Iris pigment epithelial cell (primary cell): ENCODE measurements at places on chromosomes 1 and 21.

DNA sequence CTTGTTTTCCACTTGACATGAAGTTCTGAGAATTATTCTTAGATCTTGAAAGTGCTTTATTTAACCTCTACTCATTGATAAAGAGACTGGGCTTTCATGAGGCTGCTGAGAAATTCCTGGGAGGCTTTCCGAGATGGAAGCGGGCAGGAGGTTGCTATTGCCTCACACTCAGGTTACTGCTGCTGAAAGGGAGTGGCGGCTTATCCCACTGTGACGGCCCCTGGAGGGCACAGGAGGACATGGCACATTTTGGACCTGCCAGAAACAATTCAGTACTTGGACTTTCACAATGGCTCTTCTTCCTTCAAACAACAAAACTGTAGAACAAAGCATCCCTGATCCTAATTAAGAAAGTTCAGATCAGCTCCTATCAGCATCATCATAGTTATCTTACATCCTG lies 16.2 kb upstream of the MARK1 start:
- DNase-seq: no peak

DNA sequence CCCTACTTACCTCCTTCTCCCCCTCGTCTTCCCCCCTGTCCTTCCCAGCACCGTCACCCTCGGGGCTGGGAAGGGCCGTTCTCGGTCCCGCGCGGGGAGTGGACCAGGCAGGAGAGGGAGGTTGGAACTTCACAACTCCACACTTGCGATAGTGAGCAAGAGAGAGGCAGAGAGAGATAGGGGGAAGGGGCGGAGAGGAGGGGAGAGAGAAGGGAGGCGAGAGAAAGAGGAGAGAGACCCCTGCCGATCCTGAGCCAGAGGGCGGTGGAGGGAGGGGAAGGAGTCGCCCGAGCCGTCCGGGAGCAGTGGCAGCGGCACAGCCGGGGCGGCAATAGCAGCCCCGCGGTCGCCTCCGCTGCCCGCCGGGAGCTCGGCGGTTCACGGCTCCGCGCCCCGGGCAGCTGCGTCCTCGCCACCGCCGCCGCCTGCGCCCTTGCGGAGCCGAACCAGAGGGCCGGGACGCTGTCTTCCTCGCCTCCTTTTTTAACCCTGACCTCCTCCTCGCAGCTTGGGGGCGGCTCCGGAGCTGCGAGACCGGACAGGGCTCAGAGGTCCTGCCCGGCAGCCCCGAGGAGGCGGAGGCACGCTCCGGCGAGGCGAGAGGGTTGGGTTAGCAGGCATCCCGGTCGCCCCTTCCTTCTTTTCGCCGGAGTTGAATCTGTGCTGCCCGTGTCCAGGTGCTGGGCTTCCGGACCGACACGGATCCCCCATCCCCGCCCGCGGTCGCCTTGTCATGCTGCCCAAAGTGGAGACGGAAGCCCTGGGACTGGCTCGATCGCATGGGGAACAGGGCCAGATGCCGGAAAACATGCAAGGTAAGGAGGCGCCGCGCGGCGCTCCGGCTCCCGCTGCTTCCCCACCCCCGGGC lies 11.7 kb downstream of the NR5A2 start:
- peak; percentile 52 for DNase-seq

- peak; percentile 21 for DNase-seq
Measured at GRCh38 chr21:35611708-35612132, 448.6 kb downstream of the SETD4 start.

GRCh38 chr1:13663969-13664368 lies 36.0 kb upstream of the PRDM2 start:
- DNase-seq: no peak

GRCh38 chr1:26887125-26887524 lies 3.0 kb downstream of the GPN2 start:
- peak; percentile 57 for DNase-seq

- DNase-seq: no peak
Measured at GRCh38 chr1:212353181-212353580, 61.5 kb downstream of the PACC1 start.

- DNase-seq: no peak
Measured at GRCh38 chr1:205664399-205665017, 15.8 kb downstream of the SLC45A3 start.

- DNase-seq: peak; percentile 93
Measured at GRCh38 chr21:29351691-29352090, 53.0 kb downstream of the BACH1 start.

DNA sequence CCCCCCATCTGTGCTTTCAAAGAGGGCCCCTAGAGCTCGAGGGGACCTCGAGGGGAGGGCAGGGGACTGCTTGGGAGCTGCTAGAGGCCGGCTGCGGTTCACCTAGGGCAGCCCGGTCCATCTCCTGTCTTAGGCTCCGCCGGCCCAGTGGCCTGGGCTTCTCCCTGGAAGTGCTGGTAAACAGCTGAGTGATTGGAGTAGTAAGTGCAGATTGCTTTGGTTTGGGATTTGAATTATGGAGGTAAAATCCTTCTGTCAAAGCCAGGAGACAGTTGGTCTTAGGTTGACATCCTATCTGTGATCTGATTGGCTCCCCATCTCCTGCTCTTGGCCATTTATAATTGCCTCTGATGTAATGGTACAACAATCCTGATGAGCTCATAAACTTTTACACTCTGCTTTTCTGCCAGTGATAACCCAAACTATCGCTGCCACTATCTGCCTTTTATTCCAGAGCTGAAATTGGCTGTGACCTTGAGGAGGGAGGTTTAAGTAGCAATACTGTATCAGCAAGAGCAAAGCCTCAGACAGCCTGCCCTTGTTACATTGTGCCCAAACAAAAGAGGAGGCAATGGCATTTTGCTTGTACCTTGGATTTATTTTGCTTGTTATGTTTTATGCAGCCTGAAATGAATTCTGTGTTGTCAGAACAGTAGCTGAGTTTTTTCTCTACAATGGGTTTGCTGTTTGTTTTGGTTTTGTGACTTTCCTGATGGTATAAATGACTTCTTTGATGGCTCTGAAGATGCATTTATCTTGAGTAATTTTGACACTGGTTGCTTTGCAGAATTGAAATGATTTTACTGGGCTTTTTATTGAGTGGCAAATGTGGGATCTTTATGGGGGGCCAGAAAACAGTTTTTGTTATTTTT lies 2.4 kb downstream of the ARID1A start:
- peak; percentile 99 for DNase-seq

DNA sequence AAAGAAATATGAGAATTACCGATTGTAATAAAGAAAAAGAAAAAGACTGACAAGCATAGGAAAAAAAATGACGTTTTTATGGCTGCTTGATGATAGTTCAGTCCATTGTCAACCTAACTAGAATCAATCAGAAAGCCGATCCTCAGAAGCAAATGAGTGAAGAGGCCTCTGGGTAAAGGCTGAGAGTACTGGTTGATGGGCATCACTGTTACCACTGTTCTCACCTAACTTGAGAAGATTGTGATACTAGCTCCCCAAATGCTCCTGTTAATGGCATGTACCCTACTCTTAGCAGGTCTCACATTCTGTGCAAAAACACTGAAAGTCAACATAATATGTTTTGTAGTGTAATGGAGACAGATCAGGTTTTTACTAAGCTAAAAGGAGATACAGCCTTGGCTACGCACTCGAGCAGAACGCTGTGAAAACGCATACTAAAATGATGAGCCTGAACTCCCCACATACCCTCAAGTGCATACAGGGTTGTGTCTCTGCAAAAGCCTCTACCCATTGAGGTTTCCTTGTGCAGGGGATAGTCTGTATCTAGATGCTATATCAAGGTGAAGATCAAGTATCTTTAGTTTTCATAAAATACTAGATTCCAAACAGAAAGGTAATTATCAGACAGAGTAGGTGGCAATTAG lies 554.6 kb downstream of the SMYD3 start:
- DNase-seq: no peak

DNA sequence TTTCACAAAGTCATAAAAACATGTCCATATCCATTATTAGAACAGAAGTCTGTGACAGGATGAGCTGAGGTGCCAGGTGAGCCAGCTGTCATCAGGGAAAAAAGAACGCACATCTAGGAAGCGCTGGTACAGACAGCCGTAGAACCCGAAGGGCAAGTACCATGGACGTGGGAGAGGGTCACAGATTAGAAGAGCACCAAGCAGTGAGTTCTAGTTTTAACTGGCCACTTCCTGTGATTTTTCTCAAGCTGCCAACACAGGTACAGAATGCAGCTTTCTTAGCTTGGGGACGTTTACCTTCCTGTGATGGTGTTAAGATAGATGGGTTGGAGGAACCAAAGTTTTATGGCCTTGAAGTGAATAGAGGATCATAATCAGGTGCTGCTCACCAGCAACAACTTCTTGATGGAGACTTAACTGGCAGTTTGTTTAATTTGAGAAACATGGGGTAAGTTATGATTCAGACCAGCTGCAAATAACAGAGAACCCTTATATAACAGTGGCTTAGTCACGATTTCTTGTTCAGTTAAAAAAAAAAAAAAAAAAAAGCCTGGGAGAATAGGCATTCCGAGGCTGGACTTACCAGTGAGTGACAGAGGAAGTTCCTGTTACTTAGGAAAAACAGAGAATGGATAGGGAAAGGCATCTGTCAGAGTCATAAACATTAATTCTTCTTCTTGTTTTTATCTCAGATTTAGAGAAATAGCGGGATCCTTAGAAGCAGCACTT lies 30.9 kb downstream of the AGT start:
- DNase-seq: peak; percentile 67

DNA sequence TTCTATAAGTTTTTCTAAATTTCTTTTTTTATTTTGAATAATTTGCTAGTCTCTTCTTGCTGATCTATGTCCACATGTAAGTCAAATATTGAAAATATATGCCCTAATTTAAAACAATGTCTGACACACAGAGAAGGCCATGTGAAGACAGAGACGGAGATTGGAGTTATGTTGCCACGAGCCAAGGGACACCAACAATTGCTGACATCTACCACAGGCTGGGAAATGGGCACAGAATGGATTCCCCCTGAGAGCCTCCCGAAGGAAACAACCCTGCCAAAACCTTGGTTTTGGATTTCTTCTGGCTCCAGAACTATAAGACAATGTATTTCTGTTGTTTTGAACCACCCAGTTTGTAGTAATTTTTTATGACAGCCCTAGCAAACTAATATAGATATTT lies 485.0 kb upstream of the ZRANB2 start:
- no peak for DNase-seq

DNA sequence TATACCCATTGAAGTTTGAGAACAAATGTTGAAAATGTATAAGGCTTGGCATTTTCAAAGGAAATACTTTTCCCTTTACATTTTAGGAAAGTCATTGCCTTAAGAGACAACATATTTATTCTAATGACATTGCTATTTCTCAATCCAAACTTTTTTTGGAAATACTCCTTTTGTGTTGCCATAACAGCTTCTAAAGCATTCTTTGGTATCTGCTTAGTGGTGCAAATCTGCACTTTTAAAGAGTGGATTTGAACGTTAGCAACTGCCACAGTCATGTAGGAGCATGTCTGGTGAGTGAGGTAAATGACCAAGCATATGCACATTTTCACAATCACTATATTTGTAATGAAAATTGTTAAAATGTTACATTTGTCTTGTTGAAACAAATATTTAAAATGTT lies 124.4 kb upstream of the GORAB start:
- no peak for DNase-seq

DNA sequence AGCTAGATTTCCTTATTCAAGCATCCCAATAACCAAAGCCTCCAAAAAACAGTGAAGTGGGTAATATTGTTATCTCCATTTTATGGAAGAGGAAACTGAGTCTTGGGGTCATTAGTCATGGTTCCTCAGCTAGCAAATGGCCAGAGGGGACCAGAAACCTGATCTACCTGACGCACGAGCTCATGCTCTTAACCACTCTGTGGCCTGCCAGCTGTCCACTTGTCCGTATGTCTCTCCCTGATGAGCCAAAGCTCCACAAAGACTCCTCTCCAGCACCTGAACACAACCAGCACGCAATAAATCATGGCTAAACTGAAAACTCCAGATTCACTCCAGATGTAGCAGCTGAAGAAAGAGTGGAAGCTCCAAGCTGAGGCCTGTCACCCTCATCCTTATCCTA lies 5.8 kb downstream of the CAPN8 start:
- DNase-seq: no peak

DNA sequence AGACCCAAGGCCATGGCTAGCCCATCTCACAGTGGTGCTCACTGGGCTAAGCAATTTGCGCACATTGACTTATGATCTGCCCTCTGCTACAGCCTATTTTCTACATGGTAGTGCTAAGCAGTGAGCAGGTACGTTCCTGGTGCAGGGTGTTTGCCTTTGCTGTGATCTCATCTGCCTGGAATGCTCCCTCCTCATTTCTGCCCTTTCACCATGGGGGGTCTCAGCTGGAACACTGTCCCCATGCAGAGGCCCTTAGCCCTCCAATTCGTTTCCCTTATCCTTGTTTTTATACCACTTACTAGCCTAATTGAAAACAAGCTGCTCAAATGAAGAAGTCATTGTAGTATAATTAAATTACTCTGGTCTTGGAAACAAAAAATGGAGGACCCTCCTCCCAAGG lies 2.0 kb upstream of the B3GALT5 start:
- DNase-seq: no peak

DNA sequence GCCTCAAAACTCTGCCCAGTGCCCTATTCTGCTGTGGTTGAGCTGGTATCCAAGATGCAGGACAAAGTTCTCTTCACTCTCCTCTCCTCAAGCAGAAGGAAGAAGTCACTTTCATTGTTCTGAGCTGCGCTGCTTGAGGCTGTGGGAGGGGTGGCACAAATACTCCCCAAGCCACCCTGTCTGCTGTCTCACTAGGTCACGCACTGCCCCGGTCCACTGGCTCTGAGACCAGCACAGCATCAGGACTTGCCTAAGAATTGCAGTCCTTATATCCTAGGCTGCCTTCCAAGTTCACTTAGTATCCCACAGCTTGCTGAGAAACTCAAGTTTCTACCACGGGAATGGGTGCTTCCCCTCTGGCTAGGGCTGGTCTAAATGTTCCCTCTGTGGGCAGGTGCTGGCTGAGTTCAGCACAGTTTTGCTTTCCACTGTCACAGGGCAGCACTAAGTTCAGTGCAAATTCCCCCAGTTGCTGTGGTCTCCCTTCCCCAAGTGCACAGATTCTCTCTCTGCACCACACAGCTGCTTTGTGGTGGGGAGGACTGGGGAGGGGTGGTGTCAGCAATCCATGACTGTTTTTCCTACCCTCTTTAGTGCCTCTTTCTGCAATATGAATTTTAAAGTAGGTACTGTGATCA lies 32.4 kb downstream of the SLC9C2 start:
- DNase-seq: no peak
